Urinary bladder (tissue), 4 donors: ENCODE measurements at places on chromosomes 1 and 21. TPM values are rescaled to one million over a fixed set of nuclear protein-coding genes. Genes with fewer than 3 reads are reported as not detected.

CRYZL1 gene
- 69.3 TPM for total RNA-seq

CRTC2 gene
- total RNA-seq: 4.3 TPM

DNA sequence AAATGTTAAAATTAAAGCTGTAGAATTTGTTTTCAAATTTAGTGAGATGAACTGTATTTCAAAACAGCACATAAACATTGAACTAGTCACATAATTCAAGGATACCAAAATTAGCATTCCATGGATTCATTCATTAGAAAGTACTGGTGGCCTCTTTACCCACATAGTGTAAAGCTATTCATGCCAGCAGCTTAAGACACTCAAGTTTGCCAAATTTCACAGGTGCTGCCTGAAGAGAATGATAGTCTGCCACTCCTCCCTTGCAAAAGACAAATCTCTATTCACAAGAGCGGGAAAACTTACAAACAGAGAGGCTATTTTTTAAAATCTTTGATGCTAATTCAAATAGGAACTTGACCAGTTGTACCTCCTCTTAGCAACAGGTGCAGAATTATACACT is 337.0 kb downstream of the BRINP3 start:
- DNase-seq: no peak

GRCh38 chr1:221778125-221778524 is 36.2 kb upstream of the DUSP10 start:
- DNase-seq: no peak

S100A14 gene
- 8.1 TPM for total RNA-seq

DNA sequence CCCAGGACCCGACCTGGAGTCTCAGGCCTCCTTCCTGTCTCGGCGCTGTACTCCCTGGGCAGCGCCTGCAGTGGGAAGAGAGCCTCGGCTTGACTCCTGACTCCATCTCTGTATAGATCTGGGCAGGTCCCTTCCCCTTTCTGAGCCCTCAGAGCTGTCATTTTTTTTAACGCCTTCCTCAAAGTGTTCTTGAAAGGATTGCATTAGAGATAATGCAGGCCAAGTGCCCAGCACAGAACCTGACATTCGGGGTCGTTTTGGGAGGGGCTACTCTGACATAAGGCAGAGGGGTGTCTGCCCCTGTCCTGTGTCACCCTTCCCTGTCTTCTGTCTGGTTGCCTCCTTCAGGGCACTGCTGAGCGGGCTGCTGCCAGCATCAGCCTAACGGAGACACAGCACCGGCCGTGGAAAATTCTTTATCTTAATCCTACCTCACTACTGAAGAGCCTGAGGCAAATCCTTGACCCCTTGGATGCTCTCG is 271.6 kb downstream of the TRABD2B start:
- no peak for DNase-seq

DNA sequence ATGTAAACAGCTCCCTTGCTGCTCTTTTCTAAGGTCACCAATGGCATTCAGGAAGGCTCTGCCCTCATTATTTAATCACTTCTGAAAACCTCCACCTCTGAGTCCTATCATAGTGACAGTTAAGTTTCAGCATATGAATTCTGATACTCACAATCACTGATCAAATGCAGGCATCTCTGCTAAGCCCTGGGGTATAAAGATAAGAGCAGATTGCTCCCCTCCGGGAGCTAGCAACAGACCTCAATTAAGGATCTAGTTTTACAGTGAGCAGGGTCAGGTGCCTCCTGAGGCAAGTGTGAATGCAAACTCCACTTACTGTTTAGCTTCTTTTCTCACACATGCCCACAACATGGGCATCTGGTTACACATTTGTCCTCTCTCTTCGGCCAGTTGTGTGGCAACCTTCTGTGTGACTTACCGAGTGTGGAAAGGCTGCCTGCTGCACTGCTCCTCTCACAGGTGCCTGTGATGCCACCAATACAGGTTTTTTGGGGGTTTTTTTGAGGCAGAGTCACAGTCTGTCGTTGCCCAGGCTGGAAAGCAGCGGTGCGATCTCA is 15.0 kb downstream of the IL10RB start:
- no peak for DNase-seq

MRAP gene
- not detected for total RNA-seq

DNA sequence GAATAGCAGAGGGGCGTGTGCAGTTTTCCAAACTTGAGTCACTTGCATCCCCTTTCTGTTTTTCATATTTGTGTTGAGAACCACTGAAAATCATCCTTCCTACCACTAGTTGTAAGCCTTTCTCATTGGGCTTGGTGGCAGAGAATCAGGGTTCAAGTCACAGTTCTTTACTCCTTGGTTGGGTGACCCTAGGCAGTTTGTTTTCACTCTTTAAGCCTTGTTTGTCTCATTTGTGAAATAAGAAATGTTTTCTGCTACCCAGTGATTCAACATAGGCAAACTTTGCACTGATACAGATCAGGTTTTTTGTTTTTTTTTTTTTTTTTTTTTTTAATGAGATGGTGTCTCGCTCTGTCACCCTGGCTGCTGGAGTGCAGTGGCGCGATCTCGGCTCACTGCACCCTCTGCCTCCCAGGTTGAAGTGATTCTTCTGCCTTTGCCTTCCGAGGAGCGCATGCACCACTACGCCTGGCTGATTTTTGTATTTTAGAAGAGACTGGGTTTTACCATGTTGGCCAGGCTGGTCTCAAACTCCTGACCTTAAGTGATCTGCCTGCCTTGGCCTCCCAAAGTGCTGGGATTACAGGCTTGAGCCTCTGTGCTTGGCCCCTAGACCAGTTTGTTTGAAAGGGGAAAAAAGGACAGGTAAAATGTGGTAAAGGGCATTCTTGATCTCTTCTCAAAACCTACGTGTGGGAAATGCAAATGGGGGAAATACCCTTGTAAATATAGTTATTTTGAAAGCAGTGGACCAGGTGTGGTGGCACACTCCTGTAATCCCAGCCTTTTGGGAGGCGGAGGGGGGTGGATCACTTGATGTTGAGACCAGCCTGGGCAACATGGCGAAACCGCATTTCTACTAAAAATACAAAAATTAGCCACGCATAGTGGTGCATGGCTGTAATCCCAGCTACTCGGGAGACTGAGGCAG is 3.2 kb downstream of the CLIC4 start:
- no peak for DNase-seq

ERVH48-1 gene
- not detected for total RNA-seq

GRCh38 chr1:103025858-103026409 is 82.4 kb downstream of the COL11A1 start:
- DNase-seq: no peak

GUCA2B gene
- total RNA-seq: not detected

KCNN3 gene
- total RNA-seq: 16.6 TPM

SPAG17 gene
- 4.2 TPM for total RNA-seq

DNA sequence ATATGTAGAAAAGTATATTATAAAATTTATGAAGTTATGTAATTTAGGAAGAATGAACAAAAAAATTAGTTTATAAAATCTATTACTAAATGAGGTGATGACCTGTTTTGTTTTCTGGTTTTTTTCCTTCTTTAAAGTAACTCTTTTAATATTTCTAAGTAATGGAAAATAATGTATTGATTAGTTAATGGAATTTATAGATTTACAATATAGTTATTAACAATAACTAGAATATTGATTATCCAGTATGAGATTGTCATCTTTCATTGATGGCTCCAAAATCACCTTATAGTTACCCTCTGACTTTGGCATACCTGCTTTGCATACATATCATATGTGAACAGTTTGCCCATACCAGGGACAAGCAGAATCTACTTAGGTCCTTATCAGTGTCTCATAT is 23.4 kb downstream of the CAMSAP2 start:
- no peak for DNase-seq

GRCh38 chr1:148333875-148334338 is 149.2 kb downstream of the PPIAL4G start:
- DNase-seq: no peak

EXO1 gene
- 7.9 TPM for total RNA-seq

CLCA4 gene
- total RNA-seq: 38.1 TPM

DNA sequence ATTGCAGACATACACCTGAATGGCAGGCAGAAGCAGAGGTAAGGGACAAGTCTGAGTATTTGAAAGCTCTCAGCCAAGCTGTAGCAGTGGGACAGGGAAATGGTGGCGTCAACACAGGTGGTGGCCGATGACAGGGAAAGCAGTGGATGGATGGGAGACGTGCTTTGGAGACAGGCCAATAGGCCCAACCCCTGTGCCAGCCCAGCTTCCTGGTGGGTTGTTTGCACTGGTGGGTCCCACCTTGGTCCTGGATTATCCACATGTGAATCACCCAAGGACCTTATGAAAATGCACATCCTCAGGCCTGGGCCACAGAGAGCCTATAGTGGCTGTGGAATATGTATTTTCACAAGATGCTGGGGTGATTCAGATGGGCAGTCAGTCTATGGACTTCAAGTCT is 203.7 kb upstream of the VAMP3 start:
- no peak for DNase-seq

DNA sequence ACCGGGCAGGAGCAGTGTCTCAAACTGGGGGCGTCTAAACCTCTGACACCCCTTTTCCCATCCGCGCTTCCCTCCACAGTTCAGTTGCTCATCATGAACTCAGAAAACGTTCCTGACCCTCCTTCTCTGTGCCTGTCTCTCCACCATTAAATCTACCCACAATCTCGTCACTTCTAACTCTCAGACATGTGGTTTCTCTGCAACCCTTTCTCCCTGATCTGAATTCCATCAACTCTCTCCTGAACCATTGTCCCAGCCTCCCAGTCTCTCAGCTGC is 3.8 kb downstream of the TTC34 start:
- DNase-seq: no peak

DNA sequence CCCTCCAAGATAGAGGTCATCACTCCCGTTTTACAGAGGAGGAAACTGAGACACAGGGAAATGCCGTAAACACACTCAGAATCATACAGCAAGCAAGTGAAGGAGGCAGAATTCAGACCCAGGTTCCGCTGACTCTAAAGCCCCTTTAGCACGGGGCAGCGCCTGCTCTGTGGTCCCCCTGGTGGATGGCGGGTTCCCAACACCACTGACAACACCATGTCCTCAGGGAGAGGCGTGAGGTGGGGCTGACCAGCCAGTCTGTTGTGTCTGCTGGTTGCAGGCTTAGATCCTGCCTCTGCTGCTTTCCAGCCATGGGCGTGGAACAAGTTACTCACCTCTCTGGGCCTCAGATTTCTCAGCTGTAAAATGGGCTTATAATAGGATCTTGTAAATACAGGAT is 617.3 kb downstream of the MATN1 start:
- no peak for DNase-seq

GRCh38 chr1:48076017-48076416 is 78.8 kb upstream of the TRABD2B start:
- no peak for DNase-seq

DNA sequence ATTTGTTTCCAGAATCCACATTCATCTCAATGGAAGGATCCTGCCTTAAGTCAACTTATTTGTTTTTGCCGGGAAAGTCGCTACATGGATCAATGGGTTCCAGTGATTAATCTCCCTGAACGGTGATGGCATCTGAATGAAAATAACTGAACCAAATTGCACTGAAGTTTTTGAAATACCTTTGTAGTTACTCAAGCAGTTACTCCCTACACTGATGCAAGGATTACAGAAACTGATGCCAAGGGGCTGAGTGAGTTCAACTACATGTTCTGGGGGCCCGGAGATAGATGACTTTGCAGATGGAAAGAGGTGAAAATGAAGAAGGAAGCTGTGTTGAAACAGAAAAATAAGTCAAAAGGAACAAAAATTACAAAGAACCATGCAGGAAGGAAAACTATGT is 2.6 kb downstream of the GADD45A start:
- no peak for DNase-seq

DNA sequence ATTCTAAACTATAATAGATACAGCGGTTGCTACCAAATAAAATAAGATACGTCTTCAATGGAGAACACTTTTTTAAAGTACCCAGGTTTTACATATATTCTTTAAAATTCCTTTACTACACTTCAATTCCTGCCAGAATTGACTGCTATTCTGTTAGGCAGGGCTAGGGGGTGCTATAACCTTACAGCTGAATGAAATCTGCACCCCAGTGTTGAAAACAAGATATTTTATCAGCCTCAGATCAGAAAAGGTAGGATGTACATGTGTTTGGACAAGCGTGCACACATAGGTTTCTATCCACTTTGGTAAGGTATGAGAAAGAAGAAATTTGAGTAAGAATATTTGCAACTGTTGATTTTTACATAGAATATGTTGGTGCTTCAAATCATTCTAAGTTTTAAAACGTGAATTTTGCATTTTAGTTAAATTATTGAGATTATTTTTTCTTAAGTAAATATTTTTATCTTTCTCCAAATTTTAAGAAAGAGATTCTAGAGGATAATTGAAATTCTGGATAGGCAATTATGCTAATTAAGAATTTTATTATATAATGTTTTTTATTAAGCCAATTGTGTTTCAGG is 490.8 kb upstream of the ADGRL4 start:
- DNase-seq: no peak

GRCh38 chr1:240936911-240937668 is 325.1 kb upstream of the GREM2 start:
- DNase-seq: no peak

CENPF gene
- 46.2 TPM for total RNA-seq

- DNase-seq: no peak
Measured at GRCh38 chr1:30856260-30856790, 52.2 kb downstream of the SDC3 start.

GRCh38 chr1:41773842-41774241 is 144.9 kb downstream of the HIVEP3 start:
- no peak for DNase-seq

DNA sequence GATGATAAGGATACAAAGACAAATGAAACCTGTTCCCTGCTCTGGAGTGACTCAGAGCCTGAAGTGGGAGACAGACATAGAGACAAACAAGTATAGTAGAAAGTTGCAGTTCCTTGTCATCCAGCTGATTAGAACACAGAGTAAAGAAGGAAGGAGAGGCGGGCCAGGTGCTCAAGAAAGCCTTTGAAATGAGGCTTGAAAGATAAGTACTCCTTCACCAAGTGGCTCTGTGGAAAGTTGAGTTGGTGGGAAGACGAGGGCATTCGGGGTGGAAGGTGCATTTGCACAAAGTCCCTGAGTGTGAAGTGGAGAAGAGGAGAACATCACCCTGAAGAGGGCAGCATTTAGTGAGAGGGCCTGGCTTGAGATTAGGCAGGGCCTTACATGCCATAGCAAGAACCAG is 17.0 kb downstream of the MARK1 start:
- no peak for DNase-seq

GRCh38 chr1:183103147-183103546 is 79.9 kb downstream of the LAMC1 start:
- DNase-seq: no peak

DNA sequence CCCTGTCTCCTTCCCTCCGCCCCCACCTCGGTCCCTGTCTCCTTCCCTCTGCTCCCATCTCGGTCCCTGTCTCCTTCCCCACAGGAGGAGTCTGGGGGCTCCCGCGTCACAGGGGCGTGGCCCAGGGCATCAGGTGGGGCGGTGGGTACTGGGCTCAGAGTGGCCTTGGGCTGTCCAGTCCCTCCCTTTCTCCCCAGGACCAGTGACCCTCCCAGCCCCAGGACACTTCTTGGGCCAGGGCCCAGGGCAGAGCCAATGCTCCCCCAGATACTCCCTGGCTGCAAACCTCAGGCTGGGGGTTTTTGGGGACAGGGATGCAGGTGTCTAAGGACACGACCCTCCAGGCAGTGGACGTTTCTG is 6.8 kb upstream of the RNF223 start:
- no peak for DNase-seq

GRCh38 chr1:222897527-222898190 is 82.8 kb downstream of the DISP1 start:
- DNase-seq: peak; percentile 59

GRCh38 chr1:30373471-30374399 is 349.6 kb downstream of the MATN1 start:
- DNase-seq: no peak
